ENCODE measurements at places on chromosomes 12 and 14.

GRCh38 chr12:127680516-127680915 lies 586.5 kb upstream of the TMEM132C start:
- H3K27me3 ChIP-seq: no peaks in the 10 kb centered on the region
- H3K27ac ChIP-seq: no peak overlapping the region
- no peak for DNase-seq
- H3K4me3 ChIP-seq: no peak overlapping the region
- H3K4me1 ChIP-seq: no peaks in the 10 kb centered on the region

- no peak overlapping the region for H3K27ac ChIP-seq
- peaks cover 62% of the 10 kb centered on the region for H3K4me1 ChIP-seq
- no peak for DNase-seq
- H3K36me3 ChIP-seq: peaks cover 56% of the 10 kb centered on the region
Observed at GRCh38 chr12:11654338-11654737, 4.9 kb downstream of the ETV6 start.

DNA sequence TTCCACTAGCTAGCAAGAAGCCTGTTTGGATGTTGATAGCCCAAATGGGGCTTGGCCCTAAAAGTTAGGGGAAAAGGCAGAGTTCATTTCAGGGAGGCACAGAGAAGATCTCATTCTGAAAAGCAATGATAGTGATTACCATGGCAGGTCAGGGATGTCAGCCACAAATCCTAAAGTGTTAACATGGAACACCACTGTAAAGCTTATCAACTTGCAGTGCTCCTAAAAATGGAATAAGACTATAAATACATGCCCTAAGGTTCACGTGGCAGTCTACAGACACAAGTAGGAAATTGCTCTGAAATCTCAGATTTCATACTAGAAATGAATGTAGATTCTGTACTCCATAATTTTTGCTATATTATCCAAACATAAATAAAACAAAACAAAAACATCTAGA lies 280.0 kb upstream of the E2F7 start:
- no peak overlapping the region for H3K27ac ChIP-seq
- H3K27me3 ChIP-seq: no peaks in the 10 kb centered on the region
- H3K4me3 ChIP-seq: no peak overlapping the region
- no peaks in the 10 kb centered on the region for H3K36me3 ChIP-seq
- no peaks in the 10 kb centered on the region for H3K4me1 ChIP-seq

GRCh38 chr12:78622529-78623195 lies 241.9 kb upstream of the SYT1 start:
- no peak for DNase-seq
- no peaks in the 10 kb centered on the region for H3K4me1 ChIP-seq
- H3K27me3 ChIP-seq: no peaks in the 10 kb centered on the region
- no peaks in the 10 kb centered on the region for H3K36me3 ChIP-seq
- no peak overlapping the region for H3K27ac ChIP-seq

GRCh38 chr14:95445161-95445560 lies 71.3 kb downstream of the SYNE3 start:
- H3K27me3 ChIP-seq: no peaks in the 10 kb centered on the region
- no peak for DNase-seq
- no peak overlapping the region for H3K4me3 ChIP-seq
- peaks cover 56% of the 10 kb centered on the region for H3K36me3 ChIP-seq
- H3K4me1 ChIP-seq: peaks cover 3% of the 10 kb centered on the region

GRCh38 chr12:96501133-96501761 lies 11.9 kb downstream of the CFAP54 start:
- no peak overlapping the region for H3K4me3 ChIP-seq
- peaks cover 7% of the 10 kb centered on the region for H3K36me3 ChIP-seq
- peak overlapping the region; percentile 74 for H3K27ac ChIP-seq
- no peak for DNase-seq
- no peaks in the 10 kb centered on the region for H3K27me3 ChIP-seq
